Dermis blood vessel endothelial cell (primary cell): ENCODE measurements at places on chromosomes 12 and 14. TPM values are rescaled to one million over a fixed set of nuclear protein-coding genes. Genes with fewer than 3 reads are reported as not detected.

Gene FAM222A
- total RNA-seq: 0.17 and 0.65 TPM in 2 replicates

Gene MYBPC1
- not detected in 2 replicates for total RNA-seq

Gene OR4E2
- not detected in 2 replicates for total RNA-seq

Gene SPRYD4
- total RNA-seq: 1.6 and 2.4 TPM in 2 replicates
